Right ventricle myocardium inferior (tissue), 1 donor: ENCODE measurements at places on chromosomes 12 and 14.

- DNase-seq: no peak
These were observed 202.2 kb downstream of the ATP23 start for GRCh38 chr12:58143498-58143995.

GRCh38 chr12:24929953-24930352, 18.9 kb downstream of the BCAT1 start:
- no peak for DNase-seq

GRCh38 chr12:48716168-48716492, 377 bp downstream of the CCNT1 start:
- no peak for DNase-seq

- DNase-seq: no peak
These were observed 16.9 kb downstream of the BCL2L14 start for GRCh38 chr12:12087693-12088034.

DNA sequence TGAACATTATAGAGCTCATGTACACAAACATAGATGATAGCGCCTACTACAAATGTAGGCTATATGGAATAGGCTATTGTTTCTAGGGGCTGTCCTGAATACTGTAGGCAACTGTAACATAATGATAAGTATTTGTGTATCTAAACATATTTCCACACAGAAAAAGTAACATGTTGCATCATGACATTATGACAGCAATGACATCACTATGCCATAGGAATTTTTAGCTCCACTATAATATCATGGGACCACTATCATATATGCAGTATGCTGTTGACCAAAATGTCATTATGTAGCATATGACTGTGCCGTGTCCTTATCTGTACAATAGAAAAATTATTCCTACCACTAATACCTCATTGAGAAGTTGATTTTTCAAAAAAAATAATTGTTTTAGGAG, 96.7 kb upstream of the SSTR1 start:
- no peak for DNase-seq

DNA sequence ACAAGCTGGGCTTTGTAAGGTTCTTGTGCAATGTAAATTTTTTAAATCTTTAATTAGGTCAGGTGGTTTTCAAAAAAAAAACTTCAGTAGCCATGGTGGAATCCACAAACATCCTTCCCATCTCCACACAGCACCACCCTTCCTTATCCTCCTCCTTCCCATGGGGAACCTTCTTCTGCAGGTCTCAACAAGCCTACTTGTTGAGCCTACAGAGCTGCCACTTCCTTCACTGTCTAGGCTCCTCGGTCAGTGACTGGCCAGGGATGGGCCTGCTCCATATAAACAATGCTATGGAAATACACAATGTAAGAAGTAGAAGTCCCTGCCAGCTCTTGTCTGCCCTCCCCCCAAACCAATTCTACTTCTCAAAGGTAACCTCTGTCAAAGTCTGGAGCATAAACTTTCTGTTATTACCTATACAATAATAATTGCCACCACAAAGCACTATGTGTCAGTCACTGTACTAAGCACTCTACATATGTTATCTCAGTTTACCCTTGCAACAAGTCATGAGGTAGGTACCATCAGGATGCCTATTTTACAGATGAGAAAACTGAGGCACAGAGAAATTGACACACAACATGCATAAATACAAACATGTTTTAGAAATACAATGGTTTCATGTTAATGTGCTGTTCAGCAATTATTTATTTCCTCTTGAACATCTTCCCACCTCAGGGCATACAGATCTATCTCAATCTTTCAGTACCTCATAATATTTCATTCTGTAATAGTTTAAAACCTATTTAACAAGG, 17.4 kb downstream of the LIMA1 start:
- no peak for DNase-seq

- DNase-seq: no peak
These were observed 74.9 kb upstream of the GRIP1 start for GRCh38 chr12:66753810-66754209.

GRCh38 chr14:67934087-67934486, 114.5 kb downstream of the RAD51B start:
- no peak for DNase-seq

DNA sequence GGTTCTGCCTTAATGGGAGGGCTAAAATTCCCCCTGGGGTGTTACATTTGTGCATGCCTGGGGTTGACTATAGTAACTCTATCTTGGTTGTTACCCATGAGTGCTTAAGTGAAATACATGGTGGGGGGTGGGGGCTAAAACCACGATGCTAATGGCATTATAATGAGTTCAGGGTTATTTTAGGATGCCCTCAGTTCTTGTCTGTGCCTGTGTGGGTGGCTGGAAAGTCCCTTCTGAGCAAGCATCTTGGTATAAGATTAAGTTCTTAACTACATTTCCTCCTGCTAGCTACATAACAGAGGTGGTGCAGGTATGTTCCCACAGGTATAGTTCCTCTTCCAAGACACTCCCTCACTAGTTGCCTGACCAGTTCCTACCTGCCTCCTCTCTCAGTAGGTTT, 822.3 kb downstream of the LRFN5 start:
- no peak for DNase-seq

- DNase-seq: no peak
These were observed 38.4 kb upstream of the BCL2L14 start for GRCh38 chr12:12032260-12032791.

DNA sequence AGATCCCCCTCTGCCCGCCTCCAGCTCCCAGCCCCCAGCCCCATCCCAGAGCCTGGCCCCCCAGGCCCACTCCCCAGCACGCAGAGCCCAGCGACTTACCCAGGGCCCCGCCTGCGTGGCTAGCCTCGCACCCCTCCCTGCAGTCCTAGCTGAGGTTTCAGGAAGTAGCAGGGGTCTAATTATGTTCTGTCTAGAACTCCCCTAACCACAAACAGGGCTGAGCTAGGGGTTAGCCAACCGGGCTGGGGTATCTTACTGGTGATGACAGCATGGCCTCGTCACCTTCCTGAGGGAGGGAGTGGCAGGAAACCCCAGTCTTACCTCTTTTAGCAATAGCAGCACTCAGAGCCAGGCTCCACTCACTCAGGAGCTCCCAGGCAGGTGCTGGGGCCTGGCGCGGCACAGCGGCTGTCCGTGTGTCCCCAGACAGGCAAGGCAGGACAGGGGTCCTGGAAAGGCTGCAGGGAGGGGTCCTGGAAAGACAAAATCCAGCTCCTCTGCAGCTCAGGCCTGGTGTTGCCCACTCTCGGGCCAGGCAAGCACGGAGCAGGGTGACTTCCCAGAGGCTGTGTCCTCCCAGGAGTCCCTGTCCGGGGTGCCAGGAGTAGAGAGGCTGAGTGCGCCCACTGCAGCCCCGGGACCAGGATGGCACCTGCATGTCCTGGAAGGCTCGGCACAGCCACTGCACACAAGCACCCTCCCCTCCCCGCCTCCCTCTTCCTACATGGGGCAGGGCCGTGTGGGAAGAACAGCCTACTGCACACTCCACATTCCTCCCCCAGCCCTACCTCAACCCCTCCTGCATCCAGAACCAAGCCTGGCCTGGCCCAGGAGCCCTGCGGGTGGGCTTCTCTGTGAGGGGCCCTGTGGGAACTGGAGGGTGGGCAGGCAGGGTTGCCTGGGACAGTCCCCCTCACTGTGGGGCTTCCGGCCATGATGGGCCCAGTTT, at the start of gene GPR132:
TSS of gene GPR132 (minus strand) at position 151 of the 949 bp plus-strand sequence. CDS start 10,010 bp downstream, outside the sequence.
- DNase-seq: peak; percentile 86

DNA sequence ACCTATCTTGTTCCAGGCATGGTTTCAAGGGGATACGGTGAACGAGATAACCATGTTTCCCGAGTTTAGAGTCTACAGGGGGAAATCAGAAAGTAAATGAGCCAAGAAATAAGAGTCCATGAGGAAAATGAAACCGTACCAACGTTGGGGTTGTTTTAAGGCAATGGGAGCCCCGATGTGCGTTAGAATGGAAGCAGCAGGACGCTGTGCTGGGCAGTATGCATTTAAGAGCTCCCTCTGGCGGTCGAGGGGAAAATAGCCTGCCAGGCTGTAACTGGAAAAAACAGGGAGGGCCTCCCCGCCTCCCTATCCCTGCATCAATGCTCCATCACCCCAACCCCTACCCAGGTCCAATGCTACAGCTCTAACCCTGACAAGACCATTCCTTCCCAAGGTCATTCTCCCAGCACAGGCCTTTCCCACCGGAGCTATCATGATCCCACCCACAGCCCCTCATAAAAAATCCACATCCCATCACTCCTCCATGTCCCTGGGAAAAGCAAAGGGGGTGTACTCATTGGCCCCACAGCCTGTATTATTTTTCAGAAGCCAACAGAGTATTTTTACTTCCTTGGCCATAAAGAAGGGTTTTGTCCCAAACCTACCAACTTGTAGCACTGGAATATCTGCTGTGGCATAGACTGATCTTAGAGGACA, 226.3 kb upstream of the NOS1 start:
- DNase-seq: peak; percentile 72

GRCh38 chr14:76580399-76580798, 180.9 kb upstream of the VASH1 start:
- no peak for DNase-seq

DNA sequence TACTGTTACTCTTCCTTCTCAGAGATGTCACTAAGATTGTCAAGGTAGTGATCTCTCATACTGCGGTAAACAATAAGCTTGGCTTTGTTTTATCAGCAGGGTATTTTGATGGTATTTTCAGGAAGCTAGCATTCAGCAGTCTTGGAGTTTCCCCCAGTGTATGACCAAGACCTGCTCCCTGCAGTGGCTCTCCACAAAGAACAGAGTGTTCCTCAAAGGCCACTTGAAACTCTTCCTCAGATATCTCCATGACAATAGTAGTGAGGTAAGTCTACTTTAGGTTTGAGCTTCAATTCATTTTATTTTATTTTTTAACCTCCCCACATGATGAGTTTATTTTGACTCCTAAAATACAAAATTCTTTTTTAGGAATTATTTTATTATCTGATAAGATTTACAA, 74.0 kb upstream of the G2E3 start:
- no peak for DNase-seq

DNA sequence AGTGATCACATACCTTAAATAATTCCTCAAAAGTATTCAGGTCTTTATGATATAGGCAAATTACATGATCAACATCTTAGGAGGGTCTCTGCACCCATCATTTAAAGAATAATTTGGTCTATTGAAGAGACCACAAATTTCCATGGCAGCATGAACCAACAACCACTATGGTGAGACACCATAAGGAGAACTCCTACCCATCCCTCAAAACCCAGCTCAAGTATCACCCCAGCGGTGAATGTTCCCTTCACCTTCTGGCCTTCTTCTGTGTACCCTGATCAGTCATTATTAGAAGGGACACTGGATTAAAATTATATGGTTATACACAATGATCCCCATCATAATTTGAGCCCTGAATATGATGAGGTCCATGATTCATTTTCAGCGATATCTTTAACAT, 81.5 kb downstream of the DICER1 start:
- no peak for DNase-seq

- DNase-seq: no peak
These were observed 217.6 kb upstream of the MYL2 start for GRCh38 chr12:111138016-111138415.
